ENCODE measurements at places on chromosomes 2 and 18.
A peak's percentile ranks its signal among the peaks of the same experiment; 100 is the strongest.

DNA sequence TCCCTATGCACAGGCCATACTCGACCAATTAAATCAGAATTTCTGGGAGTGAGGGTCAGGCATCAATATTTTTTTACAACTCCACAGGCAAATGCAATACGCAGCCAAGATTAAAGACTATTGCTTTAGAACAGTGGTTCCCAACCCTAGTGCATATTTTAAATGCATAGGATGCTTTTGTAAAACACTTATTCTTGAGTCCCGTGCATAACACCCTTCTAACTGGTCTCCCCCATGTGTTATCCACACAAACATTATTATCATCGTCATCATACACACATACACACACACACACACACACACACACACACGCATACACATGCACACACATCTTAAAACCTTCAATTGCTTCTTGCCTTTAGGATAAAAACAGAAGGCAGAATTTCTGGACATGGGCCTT lies 145.0 kb upstream of the PELI1 start:
- no peak for DNase-seq

DNA sequence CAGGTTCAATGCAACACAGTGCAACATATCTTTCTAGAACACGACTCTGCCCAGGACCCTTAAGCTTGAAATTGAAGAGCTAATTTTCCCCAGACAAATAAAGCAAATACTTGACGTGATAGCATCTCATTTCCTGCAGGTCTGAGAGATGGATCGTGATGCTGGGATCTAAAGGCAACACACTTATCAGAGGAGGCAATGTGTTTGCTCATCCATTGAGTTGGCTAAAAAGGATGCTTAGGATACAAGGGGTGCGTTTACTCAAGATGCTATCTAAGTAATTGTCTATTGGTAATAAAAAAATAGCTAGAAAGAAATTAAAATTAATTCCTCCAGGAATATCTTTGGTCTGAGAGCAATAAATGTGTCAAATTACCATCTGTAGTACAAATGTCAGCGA lies 129.0 kb downstream of the SOCS6 start:
- DNase-seq: peak; percentile 53

DNA sequence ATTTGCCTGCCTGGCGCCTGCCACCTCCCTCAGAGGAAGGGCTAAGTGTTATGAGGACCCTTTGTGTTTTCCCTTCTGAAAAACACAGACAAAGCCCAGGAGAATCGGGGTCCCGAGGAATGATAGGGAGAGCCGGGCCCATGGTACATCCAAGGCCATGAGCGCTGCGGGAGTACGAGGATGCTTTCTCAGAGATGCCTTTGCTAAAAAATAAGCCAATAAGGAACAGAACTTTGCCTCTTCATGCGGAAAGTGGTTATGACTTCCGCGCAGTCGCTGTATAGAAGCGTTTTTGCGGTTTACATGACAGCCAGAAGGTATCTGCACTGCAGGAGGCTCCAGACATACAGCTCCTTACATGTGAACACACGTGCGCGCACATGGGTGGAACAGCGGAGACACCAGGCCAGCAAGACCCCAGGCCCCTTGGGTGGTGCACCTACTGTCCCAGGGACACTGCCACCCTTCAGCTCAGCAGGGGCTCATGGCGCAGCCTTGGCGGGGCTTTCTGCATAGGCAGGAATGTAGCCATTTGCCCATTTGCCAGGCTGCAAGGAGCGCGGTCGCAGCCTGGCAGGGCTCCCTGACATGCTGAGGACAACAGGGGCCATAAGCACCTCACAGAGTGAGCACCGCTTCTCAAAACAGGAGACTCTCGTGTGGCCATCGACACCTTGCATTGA lies 252.4 kb upstream of the SALL3 start:
- DNase-seq: no peak

DNA sequence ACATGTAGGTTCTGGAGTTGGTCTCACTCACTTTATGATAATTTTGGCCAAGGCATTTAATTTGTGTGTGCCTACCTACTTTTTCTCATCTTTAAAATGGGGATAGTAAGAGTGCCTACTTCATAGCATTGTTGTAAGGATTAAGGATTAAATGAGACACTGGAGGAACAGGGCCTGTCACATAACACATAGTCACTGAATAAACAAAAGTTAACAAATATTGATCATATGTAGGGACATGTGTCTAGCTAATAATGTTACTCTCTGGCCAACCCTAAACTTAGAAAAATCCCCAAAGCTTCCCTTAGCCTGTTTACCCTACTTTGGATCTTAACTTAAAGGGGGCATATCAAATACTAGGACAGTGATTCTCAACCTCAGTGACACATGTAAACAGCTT lies 169.9 kb downstream of the MYO1B start:
- no peak for DNase-seq

GRCh38 chr18:35171315-35171987 lies 69.4 kb upstream of the ZNF397 start:
- no peak for DNase-seq

DNA sequence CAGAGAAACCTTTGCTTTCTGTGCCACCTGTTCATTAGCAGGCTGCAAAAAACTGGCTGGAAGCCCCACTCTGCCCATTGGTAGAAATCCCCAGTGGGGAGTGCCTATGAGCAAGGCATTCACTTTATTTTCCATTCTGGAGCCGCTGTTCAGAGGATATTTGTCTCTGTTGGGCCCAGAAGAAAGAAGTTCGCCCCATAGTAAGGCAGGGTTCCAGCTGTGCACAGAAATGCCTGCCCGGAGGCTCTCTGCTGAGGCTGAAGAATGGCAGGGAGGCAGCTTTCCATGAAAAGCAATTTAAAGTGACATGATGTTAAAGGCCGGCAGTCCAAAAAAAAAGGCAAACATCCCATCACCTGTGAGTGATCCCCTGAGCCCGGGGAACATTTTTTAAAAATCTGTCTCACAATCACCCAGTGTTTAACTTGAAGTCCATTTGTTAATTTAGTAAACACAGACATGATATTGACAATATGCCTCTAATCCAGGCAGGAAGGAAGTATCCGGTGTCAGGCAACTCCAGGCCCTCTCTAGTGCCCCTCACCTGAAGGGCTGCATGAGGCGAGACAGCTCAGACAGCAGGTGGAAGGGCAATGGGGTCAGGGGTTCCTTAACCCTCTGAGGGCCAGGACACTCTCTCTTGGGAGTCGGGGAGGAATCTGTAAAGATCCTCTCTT lies 265.1 kb upstream of the SIX2 start:
- no peak for DNase-seq

- DNase-seq: no peak
Observed at GRCh38 chr2:16604236-16604635, 61.4 kb downstream of the CYRIA start.

DNA sequence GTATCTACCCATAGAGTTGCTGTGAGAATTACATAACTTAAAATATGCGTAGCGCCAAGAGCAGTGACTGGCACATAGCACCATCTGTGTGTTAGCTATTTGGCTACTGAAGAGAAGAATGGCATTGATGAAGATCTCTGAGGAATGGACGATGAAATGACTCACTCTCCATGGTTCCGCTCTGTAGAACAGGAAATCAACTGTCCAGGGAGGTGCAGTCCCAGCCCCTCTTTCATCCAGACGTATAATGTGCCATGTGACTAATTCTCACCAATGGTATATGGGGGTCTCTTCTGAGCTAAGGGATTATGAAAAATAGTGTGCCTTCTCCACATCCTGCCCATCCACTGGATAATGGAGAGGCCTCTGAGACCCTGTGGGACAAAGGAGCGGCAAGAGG lies 254.8 kb downstream of the CYP26B1 start:
- no peak for DNase-seq

DNA sequence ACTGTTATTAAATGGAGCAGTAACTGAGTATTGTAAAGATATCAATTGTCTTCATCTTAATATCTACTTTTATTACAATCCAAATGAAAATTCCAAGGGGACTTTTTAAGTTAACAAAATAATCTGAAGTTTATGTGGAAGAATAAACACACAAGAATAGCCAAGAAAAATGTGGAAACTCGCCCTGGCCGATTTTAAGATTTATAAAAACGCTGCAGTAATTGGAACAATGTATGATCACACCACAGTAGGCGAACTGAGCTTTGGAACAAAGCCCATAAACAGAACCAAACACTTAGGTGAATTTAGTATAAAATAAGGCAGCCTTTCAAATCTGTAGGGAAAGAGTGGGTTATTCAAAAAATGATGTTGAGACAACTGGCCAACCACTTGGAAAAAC lies 96.3 kb downstream of the ANTXR1 start:
- no peak for DNase-seq

GRCh38 chr2:209141142-209141541 lies 282.7 kb upstream of the MAP2 start:
- DNase-seq: no peak

DNA sequence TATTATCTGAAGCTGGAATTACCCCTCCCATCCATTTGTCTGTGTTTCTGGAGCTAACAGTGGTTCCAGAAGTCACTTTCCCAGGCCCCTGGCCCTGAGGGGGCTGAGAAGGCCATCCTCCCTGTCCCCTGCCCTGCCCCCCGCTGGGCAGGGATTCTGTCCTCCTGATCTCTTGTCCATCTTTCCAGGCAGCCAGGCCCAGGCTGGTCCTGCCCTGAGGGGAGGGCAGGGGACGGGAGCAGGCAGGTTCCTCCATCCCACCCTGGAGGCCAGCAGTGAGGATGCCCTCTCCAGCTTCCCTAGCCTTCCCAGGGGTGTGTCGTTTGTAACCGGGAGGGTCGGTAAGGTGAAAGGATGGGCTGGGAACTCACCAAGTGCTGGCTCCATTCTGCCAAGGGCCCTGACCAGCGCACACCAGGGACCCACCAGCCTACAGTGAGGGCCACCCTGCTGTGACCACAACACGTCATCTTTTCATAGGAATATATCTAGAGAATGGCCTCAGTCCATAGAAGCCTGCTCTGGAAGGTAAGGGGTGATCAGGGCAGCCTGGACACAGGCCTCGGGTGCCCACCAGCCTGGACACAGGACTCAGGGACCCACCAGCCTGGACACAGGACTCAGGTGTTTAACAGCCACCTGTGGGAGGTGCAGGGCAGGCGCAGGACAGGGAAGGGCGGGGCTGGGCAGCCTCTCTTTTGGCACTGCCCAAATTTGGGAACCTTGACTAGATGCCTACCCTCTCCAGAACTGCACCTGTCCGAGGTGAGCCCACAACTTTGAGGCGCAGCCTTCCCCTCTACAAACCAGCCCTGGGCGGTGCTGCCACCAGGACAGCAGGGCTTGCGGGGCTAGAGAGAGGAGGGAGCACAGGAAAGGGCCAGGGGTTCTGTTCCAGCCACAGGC lies 35.8 kb upstream of the GPC1 start:
- no peak for DNase-seq

DNA sequence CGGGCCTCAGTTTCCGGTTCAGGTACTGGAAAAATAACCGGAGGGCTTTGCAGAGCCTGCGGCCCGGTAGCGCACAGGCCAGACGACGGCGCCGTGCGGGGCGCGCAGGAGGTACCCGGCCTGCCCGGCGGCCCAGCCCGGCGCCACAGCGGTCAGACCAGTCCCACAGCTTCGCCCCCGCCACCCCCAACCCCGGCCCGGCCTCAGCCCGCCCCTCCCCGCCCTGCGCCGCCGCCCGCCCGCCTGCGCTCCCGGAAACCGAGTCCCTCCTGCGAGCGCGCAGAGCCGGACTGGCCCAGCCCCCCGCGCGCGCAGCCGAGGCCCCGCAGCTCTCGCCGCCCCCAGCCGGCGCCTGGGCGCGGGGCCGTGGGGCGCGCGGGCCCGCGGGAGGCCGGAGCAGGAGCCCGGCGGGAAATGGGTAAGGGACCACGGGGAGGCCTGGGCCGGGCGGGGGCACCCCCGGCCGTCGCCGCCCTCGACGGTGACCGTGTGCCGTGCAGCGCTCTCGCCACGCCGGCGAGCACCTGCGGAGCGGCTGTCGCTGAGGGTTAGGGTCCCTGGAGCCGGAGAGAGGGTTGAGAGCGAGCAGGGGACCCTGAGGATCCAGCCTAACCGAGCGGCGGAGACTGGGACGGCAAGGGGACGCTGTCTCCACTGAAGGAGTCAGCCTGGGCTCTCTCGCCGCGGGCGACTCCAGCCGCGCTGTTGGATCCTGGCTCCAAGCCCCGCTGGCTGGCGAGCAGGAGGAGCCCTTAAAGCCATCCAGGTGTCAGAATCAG lies 16.5 kb upstream of the PSD4 start:
- DNase-seq: no peak

DNA sequence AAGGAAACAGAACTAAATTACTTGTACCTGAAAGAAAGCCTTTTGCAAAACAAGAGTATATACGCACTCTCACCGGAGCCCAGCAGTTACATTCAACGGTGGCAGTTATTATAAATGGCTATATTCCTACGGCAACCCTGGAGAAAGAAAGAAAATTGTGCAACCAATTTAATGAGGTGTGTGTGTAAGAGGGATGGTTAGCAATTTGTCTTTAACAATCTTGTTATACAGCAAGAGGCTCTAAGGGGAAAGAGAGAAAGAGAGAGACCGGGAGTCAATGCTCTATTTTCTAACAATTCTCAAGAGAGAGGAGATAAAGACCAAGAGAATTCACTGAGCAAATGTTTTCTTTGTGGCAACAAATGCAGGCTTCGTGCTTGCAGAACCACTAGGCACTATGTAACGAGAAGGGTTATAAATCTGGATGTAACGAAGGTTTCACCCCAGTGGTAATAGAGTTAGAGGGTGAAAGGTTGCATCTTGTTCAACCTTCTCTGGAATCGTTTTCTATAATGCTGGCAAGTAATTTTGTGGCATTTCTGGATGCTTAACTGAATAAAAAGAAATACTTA lies 359.1 kb upstream of the SPRED2 start:
- DNase-seq: peak; percentile 33

GRCh38 chr2:6828299-6828584 lies 37.5 kb downstream of the CMPK2 start:
- peak; percentile 37 for DNase-seq

DNA sequence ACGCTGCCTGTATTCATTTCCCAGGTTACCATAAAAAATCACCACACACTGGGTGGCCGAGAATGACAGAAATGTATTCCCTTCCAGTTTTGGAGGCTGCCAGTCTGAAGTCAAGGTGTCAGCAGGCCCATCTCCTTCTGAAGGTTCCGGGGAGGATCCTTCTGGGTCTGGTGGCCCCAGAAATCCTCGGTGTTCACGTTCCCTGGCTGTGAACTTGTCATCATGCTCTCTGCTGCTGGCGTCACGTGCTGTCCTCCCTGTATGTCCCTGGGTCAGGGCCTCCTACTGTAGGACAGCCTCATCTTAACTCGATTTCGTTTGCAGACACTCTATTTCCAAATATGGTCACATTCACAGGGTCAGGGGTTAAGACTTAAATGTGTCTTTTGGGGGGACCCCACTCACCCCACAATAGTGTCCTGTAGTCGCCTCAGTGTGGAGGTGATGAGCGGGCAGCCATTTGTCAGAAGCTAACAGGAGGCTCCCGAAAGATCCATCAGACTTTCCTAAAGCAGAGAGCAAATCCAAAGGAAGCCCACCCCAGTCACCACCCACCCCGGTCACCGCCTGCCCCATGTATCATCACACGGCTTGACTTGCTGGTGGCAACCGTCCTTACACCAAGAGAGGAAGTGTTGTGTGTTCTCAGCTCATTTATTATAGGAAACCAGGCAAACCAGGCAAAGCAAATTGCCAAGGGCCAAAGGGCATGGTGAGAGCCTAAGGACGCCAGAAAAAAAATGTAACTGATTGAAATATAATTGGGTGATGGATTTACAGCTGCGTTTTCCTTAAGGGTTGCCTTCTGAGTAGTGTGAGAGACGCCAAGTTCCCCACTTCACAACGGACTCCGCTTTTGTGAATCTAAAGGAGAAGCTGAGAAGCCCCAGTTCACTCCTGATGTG lies 148.8 kb upstream of the ZNF236 start:
- no peak for DNase-seq

GRCh38 chr2:68357605-68358337 lies 7.3 kb upstream of the PLEK start:
- no peak for DNase-seq

GRCh38 chr18:46868169-46868921 lies 49.0 kb downstream of the PIAS2 start:
- DNase-seq: no peak

GRCh38 chr2:236643480-236643879 lies 73.9 kb downstream of the ACKR3 start:
- DNase-seq: no peak
